Activated T-helper 9 cell treated with anti-CD3 and anti-CD28 coated beads, Interleukin-2, amount 50 U/mL, for 16 hours (primary cell): ENCODE measurements at places on chromosomes 7 and 10.

GRCh38 chr7:4845740-4846142 lies 16.1 kb downstream of the PAPOLB start:
- no peak for DNase-seq

DNA sequence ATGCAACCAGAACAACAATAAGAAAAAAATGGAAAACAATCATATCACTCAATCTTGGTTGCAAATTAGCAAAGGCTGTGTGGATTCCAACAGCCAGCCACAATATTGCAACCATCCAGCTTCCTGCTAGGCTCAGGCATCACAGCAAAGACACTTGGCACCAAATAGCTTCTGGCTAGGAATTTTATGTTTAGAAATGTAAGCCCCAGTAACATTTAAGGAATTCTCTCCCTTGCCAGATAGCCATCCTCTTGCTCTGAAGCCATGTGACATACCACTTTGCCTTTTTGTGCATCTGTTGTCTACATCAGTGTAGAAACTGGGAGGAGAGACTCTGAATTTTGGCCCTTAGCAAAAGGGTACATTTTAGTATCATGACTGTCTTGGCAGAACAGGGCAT lies 22.2 kb downstream of the MKX start:
- no peak for DNase-seq

- no peak for DNase-seq
These were observed 387.6 kb upstream of the NRP1 start for GRCh38 chr10:33722067-33722466.

DNA sequence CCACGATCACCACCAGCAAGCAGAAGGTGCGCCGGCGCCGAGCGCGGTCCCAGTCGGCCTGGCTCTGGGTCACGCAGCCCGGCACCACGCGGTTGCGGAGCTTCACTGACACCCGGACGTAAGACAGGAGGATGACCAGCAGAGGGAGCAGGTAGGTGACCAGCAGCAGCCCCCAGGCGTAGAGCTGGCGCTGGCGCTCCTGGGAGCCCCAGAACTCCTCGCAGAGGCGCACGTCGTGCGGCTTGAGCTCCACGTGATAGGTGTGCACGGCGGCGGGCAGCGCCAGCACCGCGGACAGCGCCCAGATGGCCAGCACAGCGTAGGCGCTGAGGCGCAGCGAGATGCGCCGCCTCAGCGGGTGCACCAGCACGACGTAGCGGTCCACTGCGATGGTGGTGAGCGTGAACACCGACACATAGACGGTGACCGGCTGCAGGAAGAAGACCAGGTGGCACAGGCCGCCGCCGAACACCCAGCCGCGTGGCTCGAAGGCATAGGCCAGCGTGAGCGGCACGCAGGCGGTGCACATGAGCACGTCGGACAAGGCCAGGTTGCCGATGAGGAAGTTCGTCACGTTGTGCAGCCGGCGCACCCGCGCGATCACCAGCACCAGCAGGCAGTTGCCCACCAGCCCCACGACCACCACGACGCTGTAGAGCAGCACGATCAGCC lies 920 bp downstream of the PRLHR start:
- DNase-seq: no peak

DNA sequence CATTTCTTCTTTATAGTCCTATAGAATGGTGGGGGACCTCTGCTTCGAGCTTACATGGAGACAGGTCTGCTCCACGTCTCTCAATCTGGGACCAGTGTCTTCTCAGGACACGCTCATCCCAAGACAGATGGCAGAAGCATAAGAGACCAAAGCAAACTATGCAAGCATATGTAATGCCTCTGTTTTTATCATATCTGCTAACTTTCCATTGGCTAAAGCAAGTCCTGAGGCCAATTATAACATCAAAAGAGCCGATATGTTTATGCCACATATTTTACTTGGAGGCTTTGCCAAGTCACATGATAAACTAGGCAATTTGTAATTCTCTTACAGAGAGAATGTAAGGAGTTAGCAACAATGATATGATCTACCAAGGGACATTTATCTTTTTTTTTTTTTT lies 102.6 kb upstream of the NRBF2 start:
- DNase-seq: no peak

DNA sequence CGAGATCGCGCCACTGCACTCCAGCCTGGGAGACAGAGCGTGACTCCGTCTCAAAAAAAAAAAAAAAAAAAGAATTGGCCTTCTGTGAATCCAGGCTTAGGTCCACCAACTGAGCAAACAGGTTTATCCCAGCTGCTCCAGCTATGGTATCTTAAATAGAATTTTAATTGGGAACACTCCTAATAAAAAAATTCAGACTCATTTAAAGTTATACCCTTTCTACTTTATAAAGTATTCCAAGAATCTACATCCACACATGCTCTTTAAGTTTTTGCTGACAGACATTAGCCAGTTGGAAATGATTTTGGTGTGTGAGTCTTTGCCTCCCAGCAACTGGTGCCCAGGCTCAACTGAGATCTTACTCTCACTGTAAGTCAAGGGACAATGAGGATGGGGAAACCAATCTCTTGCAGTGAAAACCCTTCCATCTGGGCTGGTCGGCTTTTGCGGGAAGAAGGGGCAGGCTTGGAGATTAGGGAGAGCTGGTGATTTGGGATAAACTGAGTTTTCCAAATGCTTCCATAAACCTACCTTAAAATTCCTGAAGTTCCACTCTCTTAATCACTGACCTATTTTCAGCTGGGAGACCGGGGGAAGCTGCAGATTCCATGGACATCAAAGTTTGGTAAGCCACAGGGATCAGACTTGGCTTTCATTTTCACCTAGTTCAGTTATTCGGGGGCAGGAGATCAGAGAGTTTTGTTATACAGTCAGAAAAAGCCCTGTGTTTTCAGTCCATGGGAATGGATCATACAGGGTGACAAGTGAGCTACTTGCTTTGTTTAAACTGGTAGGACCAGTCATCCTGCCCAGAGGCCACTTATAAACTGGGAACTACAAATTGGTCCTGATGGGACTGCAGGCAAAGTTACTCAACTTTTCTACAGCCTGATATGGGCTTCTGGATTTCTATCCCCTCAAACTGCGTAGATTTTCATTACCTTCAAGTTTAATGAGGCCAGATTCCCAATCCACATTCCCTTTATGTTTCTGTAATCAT lies 89.3 kb upstream of the ZNF746 start:
- DNase-seq: no peak

- DNase-seq: no peak
These were observed 11.7 kb upstream of the CALML3 start for GRCh38 chr10:5512881-5513612.

DNA sequence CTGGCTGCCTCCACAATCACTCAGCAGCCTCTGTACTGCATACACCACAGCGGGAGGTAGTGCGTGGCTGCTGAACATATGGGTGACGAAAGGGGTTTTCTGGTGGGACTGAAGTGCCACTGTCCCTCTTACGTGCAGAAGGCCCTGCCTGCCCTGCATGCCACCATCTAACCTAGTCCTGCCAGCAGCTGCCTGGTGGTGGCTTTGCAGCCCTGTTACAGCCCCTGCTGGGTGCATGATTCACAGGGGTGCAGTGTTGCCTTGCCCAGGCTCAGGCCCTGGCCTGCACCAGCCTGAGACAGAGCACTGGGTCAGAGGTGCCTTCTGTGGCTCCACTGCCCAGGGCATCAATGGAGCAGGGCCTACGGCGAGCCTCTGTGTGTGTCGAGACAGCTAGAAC lies 50.1 kb downstream of the SYPL1 start:
- no peak for DNase-seq

GRCh38 chr10:3708852-3709251 lies 76.2 kb downstream of the KLF6 start:
- DNase-seq: no peak

DNA sequence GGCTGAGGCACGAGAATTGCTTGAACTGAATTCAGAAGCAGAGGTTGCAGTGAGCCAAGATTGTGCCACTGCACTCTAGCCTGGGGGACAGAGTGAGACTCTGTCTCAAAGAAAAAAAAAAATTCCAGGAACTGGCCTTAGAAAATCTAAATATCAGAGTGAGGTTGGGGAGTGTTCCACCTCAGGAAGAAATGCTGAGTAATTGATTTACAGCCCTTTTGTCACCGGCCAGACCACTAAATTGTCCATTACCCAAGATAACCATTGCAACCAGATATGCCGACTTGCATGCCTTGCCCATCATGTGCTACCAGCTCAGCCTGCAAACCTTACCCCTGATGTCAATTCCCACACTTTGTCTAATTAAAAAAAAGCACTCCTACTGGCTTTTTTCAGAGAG lies 42.4 kb downstream of the CRCP start:
- DNase-seq: no peak

- no peak for DNase-seq
These were observed 27.9 kb downstream of the CDH23 start for GRCh38 chr10:71424496-71425194.

DNA sequence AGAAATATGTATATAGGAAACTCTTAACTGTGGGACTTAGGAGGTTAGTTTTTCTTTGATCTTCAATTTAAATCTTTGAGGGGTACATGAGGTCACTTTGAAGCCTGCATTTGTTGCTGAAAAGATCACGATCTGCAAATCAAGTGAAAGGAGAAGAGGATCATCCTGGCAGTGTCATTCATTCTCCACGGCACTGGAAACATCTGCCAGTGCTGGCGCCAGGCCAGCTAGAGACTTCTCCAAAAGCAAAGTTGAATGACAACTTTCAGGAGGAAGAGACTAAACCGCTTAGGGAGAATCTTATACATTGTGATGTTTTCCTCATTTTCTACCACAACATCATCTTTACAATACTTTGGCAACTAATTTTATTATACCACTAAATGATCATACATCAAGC lies 42.5 kb downstream of the MRC1 start:
- DNase-seq: no peak

- DNase-seq: no peak
These were observed 140.0 kb upstream of the PHYHIPL start for GRCh38 chr10:59036311-59037017.

DNA sequence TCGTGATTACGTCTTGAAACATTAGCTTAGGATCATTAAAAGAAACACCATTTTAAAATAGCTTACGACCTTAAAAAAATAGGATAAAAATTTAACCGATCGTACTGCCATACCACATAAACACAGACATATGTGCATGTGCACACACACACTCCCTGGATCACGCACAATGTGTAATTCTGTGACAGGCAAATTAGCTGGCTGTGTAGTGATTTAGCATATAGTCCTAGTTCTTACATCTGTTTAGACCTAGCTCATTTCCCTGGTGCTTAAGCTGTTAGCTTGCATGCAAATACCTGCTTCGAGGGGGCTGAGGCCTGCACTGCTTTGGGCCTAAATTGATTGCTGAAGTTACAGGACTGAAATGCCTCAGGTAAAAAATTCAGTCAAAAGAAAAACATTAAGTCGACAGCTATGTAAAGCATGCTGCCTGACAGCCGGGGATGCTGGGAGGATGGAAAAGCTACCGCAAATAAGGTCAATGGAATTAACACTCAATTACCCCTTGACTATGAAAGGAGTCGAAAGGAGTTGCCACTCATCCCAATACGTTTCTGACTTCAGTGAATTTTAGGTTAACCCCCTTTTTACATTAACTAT lies 267.1 kb upstream of the FZD8 start:
- no peak for DNase-seq

GRCh38 chr7:15495170-15495569 lies 66.6 kb downstream of the AGMO start:
- DNase-seq: no peak

DNA sequence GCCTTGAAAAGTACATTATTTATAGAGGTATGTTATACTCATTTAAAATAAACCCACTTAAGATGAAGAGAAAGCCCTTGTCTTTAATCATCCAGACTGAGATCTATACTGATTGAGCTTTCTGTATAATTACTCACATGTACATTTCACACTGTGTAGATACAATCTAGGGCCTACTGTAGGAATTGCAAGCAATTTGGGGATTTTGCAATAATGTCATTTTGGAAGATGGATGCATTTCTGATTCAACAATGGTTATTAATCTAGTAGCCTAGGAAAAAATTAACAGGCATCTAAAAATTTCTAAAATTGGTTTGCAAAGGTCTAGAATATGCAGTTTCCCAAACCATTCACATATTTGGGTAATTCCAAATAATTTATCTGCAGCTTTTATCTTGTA lies 132.2 kb downstream of the PDE1C start:
- no peak for DNase-seq

GRCh38 chr7:69067397-69067796 lies 530.9 kb upstream of the AUTS2 start:
- no peak for DNase-seq

- DNase-seq: no peak
These were observed 34.7 kb downstream of the TOMM7 start for GRCh38 chr7:22787951-22788350.

- DNase-seq: no peak
These were observed 298.3 kb downstream of the TNS3 start for GRCh38 chr7:47283497-47284131.

- no peak for DNase-seq
These were observed 67.5 kb downstream of the NT5C2 start for GRCh38 chr10:103125323-103126267.

GRCh38 chr7:29337546-29338116 lies 143.1 kb downstream of the CHN2 start:
- no peak for DNase-seq

DNA sequence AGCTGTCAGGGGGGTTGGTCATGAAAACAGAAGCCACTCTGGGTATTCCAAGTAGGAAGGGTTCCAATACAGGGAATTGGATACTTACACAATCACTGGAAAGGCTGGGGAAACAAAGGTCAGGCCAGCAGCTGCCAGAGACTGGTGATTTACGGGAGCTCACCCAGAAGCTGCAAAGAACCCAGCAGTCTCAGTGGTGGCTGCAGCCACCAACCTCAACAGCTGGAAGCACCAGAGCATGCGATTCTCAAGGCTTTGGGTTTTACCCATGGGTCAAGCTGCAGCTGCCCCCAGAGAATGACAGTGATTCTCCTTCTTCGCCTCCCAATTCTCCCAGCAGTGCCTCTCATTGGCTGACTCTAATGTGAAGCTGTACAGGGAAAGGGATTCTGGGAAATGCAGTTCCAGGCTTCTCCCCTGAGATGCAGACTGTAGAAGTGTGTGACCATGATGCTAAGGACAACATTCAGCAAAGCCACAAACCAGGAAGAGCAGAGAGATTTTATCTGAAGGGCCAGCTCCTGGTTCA lies 107.2 kb upstream of the TCF7L2 start:
- no peak for DNase-seq
